NCI-H2171 (cell line): ENCODE measurements at places on chromosomes 7 and 10.

GRCh38 chr10:103759100-103759781 is 96.1 kb downstream of the SH3PXD2A start:
- peak; percentile 17 for DNase-seq

DNA sequence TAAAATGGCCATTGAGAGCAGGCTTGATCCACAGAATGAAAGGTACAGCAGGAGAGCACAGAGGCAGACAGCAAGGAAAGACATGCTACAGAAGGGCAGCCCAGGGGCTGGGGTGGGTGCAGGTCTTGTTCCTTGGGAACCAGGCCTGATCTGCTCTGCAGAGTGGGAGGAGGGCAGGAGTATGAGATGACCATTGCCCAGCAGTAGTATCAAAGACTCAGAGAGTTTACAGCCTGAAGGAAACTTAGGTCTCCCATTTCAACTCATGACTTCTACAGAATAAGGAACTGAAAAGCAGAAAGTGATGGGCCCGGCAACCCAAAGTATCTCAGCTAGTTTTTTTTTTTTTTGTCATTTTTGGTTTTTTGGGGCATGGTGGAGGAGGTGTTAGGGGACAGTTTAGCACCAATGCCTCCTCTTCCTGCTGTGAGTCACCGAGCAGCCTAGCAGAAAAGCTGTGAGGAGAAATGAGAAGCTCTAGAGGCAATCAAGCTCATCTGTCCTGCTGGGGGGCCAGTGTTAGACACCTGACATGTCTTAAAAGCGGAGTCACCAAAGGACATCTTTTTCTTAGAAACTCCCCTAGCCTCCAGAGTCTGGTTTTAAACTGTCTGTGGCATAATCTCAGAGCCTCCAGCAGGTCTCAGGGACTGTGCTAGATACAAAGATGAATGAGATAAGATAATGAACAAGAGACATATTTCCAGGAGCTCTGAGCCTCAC is 34.3 kb upstream of the HERPUD2 start:
- DNase-seq = no peak

DNA sequence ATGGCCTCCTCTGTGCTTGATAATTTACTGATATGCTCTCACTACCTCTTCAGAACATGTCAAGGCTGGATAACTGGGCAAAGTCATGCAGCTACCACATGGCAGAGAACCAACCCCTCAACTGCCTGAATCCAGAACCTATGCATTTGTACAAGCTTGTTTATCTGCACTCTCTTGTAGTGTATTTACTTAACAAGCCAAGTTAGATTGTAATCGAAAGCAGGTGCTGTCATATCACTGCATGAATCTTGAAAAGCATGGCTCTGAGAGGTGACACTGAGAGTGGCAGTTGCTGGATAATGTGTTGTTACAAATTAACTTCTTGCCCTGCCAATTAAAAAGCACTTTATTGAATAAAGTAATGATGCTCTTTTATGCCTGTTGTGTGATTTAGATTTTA is 588.6 kb downstream of the NRG3 start:
- DNase-seq = no peak

GRCh38 chr10:77563638-77564270 is 73.9 kb downstream of the KCNMA1 start:
- no peak for DNase-seq
